ENCODE measurements at places on chromosomes 3 and 15.

GRCh38 chr3:53083949-53084309, 38.1 kb upstream of the SFMBT1 start:
- DNase-seq = no peak

DNA sequence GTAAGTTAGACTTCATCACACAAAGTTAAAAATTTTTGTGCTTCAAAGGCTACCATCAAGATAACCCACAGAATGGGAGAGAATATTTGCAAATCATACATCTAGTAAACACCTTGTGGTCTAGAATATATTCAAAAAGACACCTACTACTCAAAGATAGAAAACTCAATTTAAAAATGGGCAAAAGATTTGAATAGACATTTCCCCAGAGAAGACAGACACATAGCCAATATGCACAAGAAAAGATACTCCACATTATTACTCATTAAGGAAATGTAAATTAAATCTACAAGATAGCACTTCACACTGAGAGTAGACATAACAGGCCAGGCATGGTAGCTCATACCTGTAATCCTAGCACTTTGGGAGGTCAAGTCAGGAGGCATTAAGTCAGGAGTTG, 87.8 kb upstream of the MANF start:
- DNase-seq = no peak

GRCh38 chr15:81274255-81274654, 49.7 kb downstream of the STARD5 start:
- no peak for DNase-seq

GRCh38 chr3:29973763-29974162, 632.6 kb upstream of the TGFBR2 start:
- DNase-seq = no peak

DNA sequence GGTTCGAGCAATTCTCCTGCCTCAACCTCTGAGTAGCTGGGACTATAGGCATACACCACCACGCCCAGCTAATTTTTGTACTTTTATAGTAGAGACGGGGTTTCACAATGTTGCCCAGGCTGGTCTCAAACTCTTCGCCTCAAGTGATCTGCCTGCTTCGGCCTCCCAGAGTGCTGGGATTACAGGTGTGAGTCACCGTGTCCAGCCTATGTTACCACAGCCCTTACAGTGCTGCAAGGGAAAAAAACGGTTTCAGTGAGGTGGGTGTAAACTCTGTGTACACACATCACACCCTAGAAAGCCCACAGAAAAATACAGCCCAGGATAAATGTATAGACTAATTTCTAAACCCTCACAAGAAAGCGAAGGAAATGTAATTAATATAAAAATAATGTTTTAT, 103.5 kb upstream of the AKAP13 start:
- no peak for DNase-seq

All from NCI-H1048 (cell line).